ENCODE measurements at places on chromosomes 2 and 18.

- no peak for DNase-seq
These were observed 64.7 kb downstream of the PTPN2 start for GRCh38 chr18:12819322-12819721.

GRCh38 chr2:160347269-160347863 lies 146.2 kb downstream of the RBMS1 start:
- no peak for DNase-seq

- no peak for DNase-seq
These were observed 40.5 kb downstream of the RDH14 start for GRCh38 chr2:18519914-18520450.

DNA sequence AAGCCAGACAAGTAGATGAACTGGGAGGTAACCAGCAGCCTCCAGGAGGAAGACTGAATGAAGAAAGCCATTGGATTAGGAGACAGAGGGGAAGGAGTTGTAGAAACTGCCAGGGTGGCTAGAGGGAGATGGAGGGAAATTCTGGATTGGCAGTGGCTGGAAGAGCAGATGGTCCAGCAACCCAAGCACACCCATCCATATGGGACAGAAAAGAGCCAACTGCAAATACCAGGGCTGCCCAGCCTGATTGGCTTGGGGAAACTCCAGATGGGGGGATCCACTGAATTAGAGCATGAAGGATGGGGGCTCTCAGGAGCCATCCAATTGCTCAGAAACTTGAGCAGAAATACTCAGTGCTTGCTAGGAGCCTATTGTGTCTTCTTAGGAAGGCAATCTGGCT lies 173.5 kb upstream of the EPB41L3 start:
- DNase-seq: no peak

DNA sequence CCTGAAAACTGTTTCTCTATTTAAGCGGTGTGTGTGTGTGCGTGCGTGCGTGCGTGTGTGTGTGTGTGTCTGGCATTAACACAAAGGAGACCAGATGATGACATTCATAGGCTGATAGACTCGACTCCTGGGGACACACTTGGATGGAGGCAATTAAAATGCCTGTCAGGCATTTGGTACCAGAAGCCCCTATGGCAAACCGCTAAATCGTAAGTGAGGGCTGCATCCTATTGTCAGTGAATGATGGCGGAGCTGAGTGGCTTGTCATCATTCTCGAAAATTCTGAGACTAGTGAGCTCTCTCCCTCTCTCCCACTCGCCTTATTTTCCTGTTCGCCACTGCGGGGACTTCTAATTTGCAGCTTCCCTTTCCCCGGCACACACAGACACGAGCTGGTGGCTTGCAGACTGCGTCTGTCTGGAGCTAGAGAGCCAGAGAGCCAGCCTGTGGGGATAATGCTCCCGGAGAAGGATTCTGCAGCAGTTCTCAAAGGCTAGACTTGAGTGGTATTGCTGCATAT lies 155.4 kb downstream of the MAP2 start:
- DNase-seq: peak; percentile 26

- DNase-seq: no peak
These were observed 28.7 kb upstream of the ZEB2 start for GRCh38 chr2:144548532-144549191.

All from urothelium cell line (cell line).